Activated CD8-positive, alpha-beta memory T cell treated with anti-CD3 and anti-CD28 coated beads for 48 hours (primary cell): ENCODE measurements at places on chromosomes 12 and 14.

DNA sequence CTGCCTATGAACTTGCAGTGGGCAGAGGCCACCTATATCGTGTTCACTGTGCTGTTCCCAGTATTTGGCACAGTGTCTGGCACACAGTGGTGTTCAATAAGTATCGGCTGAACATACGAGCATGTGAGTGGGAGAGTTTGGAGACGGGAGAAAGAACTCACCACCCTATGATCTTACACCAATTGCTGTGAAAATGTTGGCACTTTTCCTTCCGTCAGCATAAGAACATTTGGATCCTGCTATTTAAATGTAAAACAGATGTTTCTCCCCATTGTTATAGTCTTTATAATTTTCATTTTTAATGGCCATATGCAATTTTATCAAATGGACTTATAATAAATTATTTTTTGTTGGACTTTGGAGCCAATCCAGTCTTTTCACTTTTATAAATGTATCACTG is 144.4 kb downstream of the EFCAB11 start:
- no peak for DNase-seq

GRCh38 chr12:27179400-27180214 is 64.5 kb upstream of the STK38L start:
- DNase-seq = no peak

GRCh38 chr14:92956961-92957360 is 34.0 kb downstream of the CHGA start:
- no peak for DNase-seq

GRCh38 chr14:32414808-32415255 is 85.7 kb downstream of the AKAP6 start:
- no peak for DNase-seq

GRCh38 chr14:63371033-63371432 is 52.3 kb upstream of the GPHB5 start:
- no peak for DNase-seq

DNA sequence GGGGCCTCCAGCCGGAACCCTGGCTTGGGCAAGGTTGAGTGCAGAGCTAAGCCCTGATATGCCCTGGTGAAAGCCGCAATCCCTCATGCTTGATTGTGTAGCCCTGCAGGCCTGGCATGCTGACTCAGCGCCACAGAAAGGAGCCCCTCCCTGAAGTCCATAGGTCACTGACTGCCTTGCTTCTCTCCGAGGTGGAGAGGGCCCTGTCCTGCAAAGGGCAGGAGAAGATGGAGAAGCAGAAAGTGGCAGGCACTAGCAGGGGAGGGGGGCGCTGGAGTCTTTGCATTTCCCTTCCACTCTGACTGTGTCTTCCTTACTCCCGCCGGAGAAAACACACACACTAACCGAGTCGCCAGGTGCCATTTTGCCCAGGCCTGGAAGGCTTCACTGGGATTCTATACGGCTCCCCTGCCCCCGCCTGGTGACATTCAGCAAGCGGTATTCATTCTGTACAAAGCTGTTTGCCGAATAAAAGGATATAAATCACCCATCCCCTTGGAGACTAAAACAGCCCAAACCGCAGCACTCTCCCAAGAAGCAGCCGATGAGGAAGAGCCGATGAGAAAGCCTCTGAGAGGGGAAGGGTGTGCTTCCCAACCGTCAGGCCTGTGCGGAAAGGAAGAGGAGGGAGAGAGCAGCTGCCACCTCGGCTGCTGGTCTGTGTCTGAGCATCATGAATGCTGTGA is 69.8 kb downstream of the SLC6A12 start:
- no peak for DNase-seq
